Fibroblast of lung (primary cell): ENCODE measurements at places on chromosomes 2 and 18. TPM values are rescaled to one million over a fixed set of nuclear protein-coding genes. Genes with fewer than 3 reads are reported as not detected.

The ALKAL2 gene
- total RNA-seq = 0.17 TPM in 1 of 2 replicates, not detected in the other

The REG3A gene
- not detected in 2 replicates for total RNA-seq

The ARHGEF4 gene
- 0.83 and 1.5 TPM in 2 replicates for total RNA-seq

The GPBAR1 gene
- total RNA-seq = under 0.01 TPM in 1 of 2 replicates, not detected in the other

The COL3A1 gene
- 925 and 2,431 TPM in 2 replicates for total RNA-seq

The RTKN gene
- total RNA-seq = 11.8 and 16.0 TPM in 2 replicates

The DYNAP gene
- total RNA-seq = not detected in 2 replicates

The DNAJC10 gene
- 70.1 and 102 TPM in 2 replicates for total RNA-seq

The CBLN2 gene
- total RNA-seq = not detected in 2 replicates

The CEP68 gene
- total RNA-seq = 10.5 and 12.7 TPM in 2 replicates

The CD8B2 gene
- total RNA-seq = not detected in 2 replicates

The NDC80 gene
- 1.0 and 9.7 TPM in 2 replicates for total RNA-seq

The MOGAT1 gene
- total RNA-seq = not detected in 2 replicates
